DMS79 (cell line): ENCODE measurements at places on chromosomes 11 and 22.

GRCh38 chr11:58832056-58832645, 12.4 kb downstream of the GLYATL2 start:
- DNase-seq, result peak; percentile 81

GRCh38 chr22:25334162-25334490, 114.7 kb downstream of the CRYBB2 start:
- DNase-seq, result no peak

- DNase-seq, result no peak
Observed at GRCh38 chr11:1868636-1869291, 15.9 kb downstream of the LSP1 start.

DNA sequence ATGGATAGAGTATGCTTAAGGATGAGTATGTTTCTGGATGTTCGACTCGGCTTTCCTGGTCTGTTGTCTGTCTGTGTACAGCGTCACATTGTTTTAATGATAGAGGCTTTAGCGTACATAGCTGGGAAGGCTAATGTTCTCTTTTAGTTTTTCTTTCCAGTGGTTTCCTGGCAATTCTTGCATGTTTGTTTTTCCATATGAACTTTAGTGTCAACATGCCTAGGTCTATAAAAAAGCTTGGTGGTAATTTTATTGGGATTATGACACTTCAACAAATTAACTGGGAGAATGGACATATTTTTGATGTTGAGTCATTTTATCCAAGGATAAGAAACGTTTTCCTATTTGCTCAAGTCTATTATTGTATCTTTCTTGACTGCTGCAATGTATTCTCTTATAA, 17.6 kb downstream of the F2 start:
- no peak for DNase-seq

- no peak for DNase-seq
Observed at GRCh38 chr11:47905358-47906059, 57.4 kb upstream of the NUP160 start.

GRCh38 chr11:47691979-47692378, 23.2 kb downstream of the AGBL2 start:
- DNase-seq, result no peak
